ENCODE measurements at places on chromosomes 16 and 17.
A peak's percentile ranks its signal among the peaks of the same experiment; 100 is the strongest.

- DNase-seq, result no peak
Measured at GRCh38 chr17:82320140-82320840, 2.9 kb upstream of the CD7 start.

- DNase-seq, result no peak
Measured at GRCh38 chr17:75647921-75648320, 14.7 kb downstream of the SMIM5 start.

- no peak for DNase-seq
Measured at GRCh38 chr16:89452241-89452640, 38.1 kb downstream of the ANKRD11 start.

- DNase-seq, result no peak
Measured at GRCh38 chr16:50984688-50985087, 166.4 kb downstream of the SALL1 start.

DNA sequence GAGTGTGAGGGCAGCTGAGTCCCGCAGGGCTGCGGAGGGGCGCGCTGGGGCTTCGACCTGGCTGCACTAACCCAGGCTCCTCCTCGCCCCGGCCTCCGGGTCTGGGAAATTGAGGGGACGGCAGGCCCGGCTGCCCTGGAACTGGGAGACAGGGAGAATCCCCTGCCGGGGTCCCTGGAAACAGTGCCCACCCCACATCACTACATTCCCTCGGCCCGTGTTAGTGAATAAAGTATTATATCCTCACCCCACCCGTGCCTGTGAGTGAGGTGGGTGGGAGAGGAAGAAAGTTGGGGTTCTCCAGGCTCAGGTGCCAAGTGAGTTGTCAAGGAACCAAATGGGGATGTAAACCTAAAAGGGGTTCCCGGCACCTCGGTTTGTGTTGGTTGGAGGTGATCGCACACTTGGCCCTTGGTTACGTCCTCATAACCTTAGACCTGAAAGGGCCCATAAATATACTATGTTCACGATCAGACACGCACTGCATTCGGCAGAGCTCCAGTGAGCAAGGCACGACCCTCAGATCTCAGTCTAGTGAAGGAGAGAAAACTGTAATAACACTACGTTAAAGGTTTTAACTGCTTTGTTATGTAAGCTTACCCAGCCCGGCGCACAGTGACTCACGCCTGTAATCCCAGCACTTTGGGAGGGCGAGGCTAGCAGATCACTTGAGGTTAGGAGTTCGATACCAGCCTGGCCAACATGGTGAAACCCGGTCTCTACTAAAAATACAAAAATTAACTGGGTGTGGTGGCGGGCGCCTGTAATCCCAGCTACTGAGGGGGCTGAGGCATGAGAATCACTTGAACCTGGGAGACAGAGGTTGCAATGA, 11.2 kb downstream of the ZNF771 start:
- no peak for DNase-seq

- DNase-seq, result no peak
Measured at GRCh38 chr17:63859257-63859656, 14.2 kb downstream of the CSH2 start.

GRCh38 chr16:57472665-57473060, 10.2 kb downstream of the POLR2C start:
- DNase-seq, result no peak

- no peak for DNase-seq
Measured at GRCh38 chr17:67577429-67578141, 140.2 kb upstream of the NOL11 start.

DNA sequence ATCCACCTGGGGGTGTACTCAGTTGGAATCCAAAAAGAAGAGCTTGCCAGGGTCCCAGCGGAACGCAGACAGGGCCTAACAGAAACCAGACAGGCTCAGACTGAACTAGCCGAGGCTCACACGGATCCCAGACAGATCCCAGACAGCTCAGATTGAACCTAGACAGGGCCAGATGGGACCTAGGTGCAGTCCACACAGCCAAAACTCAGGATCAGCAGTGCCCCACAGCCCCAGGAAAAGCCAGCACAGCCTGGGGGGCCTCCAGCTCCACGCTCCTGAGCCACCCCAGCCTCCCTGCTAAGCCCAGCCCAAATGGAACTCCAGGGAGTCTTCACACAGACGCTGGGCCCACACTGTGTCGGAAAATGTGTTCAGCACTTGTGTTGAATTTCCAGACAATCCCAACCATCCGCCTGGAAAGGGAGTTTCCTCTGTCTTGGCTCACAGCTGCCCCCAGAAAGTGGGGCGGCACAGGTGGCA, 7.5 kb downstream of the STX1B start:
- DNase-seq, result no peak

- no peak for DNase-seq
Measured at GRCh38 chr17:8887834-8888703, 20.6 kb upstream of the PIK3R6 start.

DNA sequence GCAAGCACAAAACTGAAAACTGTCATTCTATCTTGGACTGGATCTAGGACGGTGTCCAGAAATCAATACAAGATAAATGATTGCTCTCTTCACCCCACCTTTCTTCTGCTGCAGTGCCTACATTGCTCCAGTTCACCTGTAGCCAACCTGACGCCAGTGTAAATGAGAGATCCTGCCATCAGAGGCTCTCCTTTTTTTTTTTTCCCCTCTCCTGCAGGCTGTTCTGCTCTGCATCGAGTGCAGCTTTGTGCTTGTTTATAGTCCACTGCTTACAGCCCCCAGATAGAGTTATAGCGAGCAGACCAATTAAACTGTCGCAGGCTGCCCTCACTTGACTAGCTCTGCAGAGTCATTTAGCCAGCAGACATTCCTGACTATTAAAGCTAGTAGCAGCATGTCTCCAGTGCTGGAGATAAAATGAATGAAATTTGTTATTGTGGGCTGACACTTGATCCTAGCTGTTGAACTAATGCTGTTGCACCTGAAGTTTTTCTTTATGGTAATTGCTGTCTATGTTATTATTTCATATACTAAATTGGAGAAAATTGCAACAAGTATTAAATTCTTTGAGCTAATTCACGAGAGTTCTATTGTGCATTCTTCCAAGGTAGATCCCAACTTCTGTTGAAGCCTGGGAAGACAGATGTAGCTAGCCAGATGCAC, 257.1 kb downstream of the FTO start:
- no peak for DNase-seq

DNA sequence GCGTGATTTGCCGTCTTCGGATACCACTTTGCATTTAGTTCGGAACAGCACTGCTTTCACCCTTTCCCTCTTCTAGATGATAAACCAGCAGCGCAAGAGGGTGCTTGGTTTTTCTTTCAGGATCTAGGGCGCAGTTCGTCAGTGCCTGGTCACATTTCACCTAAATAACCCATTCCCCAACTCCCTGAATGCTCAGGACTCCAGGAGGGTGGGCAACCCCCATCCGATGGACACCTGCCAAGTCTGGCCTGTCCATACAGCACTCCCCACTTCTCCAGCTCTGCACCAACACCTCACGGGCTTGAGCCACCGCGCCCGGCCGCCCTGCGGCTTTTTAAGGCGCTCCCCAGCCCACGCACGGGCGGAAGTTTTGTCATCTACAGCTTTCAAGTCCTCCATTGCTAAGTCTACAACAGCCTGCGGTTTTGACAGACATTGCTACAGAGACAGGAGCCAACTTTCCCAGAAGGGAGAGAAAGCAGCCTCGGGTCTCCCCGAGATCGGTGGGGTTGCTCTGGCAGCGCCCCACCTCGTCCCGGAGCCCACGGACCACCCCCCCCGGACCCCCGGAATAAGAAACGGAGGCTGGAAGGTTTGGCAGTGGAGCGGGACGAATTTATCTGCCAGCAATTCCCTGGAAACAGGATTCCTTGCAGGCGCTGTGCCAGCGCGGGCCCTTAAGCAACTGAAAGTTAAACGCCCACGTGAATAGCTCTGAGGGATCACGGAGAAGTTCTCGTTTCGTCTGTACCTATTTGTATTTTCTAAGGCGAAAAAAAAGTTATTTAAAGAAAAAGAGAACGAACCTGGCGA, 38.6 kb upstream of the SLFN13 start:
- peak; percentile 61 for DNase-seq

- no peak for DNase-seq
Measured at GRCh38 chr17:58538811-58539409, 24.5 kb upstream of the MTMR4 start.

DNA sequence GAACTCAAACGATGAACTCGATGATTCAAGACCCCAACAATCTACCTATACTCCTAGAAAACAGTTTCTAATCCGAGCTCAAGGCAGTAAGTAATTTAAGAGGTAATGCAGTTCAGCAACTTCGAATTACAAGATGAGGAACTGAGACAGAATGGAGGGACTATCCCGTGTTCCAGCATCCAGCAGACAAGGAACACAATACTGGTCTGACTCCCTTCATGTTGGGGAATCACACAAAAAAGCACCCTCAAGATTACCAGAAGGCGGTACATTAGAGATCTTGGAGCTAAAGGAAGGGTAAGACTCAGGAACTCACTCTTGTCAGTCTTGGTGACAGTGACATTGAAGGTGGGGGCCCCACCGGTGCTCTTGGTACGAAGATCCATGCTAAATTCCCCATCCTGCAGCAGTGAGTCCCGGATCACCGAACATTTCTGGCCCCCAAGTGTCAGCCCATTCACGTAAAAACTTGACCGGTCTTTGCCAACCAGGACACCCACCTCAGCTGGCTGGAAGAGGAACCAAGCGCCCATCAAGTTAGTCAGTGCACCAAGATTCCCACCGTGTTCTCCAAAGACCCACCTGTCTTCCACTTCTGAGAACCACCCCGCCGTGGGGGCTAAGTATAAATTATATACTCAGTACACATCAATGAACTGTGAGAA, 1.9 kb downstream of the PFN1 start:
- no peak for DNase-seq

DNA sequence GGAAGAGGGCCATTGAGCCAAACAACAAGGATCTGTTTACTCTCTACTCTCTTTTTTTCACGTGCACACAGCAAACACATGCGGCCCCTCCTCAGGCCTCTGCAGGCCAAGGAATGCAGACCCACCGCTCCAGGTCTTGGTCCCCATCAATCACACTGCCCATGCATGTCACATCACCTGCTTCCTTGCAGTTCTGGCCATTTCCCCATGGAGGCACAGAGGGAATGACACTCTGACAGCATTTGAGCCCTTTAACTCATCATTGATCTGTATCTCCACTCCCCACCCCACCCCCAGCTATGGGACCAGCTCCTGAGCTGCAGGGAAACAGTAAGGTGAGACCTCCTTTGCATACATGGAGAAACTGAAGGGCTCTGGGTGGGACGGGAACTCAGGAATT, 45.9 kb upstream of the MEIOC start:
- DNase-seq, result no peak

- no peak for DNase-seq
Measured at GRCh38 chr16:78972006-78972405, 628.5 kb downstream of the MAF start.

GRCh38 chr17:81712468-81713003, 452 bp downstream of the SLC25A10 start:
- no peak for DNase-seq

- DNase-seq, result no peak
Measured at GRCh38 chr17:76989519-76989918, 121.3 kb downstream of the MGAT5B start.

- DNase-seq, result no peak
Measured at GRCh38 chr17:65595071-65595656, 33.7 kb upstream of the AXIN2 start.

DNA sequence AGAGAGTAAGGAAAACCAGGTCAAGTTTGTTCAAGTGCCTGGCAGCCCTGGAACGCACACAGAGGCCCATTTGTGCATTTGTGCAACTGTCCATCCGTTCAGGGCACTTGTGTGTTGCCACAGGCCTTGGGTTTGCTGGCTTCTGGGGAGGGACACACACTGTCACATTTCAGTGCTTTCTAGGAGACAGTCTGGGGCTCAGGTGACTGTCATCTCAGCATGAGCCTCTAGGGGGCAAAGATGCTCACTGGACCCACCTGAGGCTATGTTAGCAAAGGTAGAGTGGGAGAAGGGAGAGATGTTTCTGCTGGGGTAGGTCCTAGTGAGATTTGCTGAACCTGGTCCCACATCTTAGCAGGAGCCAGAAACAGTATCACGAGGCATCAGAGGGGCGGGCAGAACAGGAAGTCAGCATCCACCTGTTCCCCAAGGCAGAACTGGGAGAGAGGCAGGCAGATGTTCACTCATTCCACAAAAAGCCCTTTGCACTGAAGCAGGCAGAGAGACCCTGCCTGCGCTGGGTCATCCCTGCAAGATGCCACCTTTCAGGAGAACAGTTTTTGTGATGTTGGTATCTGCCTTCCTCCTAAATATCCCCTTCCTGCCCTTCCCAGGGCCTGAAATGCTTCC, 48.5 kb downstream of the RAI1 start:
- no peak for DNase-seq

- no peak for DNase-seq
Measured at GRCh38 chr16:17312094-17312710, 158.6 kb downstream of the XYLT1 start.

- no peak for DNase-seq
Measured at GRCh38 chr17:5718726-5719125, 134.4 kb upstream of the NLRP1 start.

GRCh38 chr17:64131606-64132270, 1.8 kb upstream of the ERN1 start:
- DNase-seq, result no peak

- DNase-seq, result no peak
Measured at GRCh38 chr16:89210904-89211515, 6.5 kb upstream of the ZNF778 start.

- no peak for DNase-seq
Measured at GRCh38 chr17:41785859-41786226, 668 bp downstream of the JUP start.

- no peak for DNase-seq
Measured at GRCh38 chr16:4937782-4938682, 1.1 kb upstream of the PPL start.

DNA sequence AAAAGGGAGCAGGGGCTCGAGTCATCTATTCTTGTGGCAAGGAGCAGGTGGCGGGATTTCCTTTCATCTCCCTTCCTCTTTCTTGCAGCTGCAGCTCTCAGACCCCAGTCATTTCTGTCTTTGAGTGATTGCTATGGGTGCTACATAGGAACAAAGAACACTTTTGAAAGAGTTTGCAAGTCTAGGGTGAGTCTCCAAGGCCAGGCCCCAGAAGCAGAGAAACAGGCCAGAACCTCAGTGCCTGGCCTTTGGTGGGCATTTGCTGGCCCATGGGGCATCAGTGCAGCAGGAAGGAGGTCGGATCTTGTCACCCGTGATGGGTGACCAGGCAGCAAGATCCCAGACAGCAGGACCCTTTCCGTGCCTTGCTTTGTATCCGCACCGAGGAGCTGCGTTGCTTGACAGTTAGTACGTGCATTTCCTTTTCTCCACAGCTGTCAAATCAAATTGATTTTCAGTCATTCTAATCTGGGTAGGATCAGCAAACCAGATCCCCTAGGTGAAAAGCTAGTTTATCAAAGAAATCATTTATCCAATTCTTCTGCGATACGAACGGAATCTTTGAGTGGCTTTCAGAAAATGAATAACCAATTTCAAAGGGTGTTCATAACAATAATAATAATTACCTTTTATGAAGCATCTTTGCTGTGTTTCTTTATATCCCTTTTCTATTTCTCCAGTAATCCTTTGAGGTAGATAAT, 244.6 kb upstream of the MAF start:
- peak; percentile 59 for DNase-seq

GRCh38 chr17:76050538-76051467, 21.5 kb downstream of the SRP68 start:
- DNase-seq, result no peak

All from thymus (tissue), 14 donors.